Gastrocnemius medialis (tissue), 4 donors: ENCODE measurements at places on chromosomes 12 and 14.

DNA sequence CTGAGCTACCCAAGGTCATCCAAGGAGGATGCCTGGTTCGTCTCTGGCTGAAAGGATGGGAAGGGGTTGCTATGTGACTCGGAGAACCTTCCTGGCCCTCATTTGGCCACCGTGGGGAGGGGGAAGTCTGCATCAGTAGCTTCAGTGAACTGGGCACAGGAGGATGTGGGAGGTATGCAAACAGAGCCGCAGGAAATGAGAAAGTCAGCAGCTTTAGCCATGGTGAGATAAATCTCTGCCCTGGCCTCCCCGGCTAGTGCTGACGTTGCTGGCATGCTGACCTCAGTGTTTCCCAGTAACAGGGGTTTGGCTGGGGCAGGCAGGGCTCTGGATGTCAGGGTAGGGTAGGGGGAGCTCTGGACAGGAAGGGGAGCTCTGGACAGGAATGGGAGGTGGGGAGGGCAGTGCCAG, 2.3 kb upstream of the CEBPE start:
- no peak for DNase-seq

GRCh38 chr14:29805415-29806123, 122.1 kb downstream of the PRKD1 start:
- peak; percentile 24 for DNase-seq

DNA sequence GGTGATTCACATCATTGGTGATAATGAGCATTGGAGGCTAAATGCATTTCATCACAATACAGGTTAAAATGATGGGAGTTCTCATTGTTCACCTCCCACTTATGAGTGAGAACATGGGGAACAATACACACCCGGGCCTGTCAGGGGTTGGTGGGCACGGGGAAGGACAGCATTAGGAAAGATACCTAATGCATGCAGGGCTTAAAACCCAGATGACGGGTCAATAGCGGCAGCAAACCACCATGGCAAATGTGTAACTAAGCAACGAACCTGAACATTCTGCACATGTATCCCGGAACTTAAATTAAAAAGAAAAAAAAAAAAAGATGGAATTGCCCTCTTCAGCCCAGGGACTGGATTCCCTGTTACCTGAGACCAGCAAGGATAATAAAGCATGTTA, 2.3 kb upstream of the LUM start:
- DNase-seq = no peak

DNA sequence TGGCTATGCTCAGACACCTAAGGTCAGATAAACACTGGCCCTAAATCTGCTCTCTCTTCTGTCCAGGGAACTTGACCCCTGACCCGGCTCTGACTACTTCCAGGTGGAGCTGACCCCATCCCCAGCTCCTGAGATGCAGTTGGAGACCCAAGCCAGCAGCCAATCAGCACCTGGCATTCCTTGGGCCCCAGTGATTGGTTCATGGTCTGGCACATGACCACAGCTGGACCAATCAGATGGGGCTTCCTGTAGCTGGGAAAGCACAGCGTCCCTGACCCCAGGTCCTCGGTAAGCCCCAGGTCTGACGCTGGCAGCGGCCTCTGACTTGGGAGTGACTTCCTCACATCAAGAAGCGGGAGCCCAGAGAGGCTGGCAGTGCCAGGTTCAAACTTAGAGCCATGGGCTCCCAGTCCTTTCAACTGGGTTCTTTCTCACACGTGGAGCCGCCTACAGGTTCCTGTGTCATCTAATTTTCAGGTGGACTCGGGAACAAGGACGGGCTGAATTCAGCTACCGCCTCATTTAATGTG, 915.4 kb upstream of the TMEM132C start:
- DNase-seq = no peak

GRCh38 chr12:62724285-62724684, 210.7 kb downstream of the PPM1H start:
- no peak for DNase-seq

- no peak for DNase-seq
Observed at GRCh38 chr14:74501135-74501614, 7.6 kb downstream of the ISCA2 start.

DNA sequence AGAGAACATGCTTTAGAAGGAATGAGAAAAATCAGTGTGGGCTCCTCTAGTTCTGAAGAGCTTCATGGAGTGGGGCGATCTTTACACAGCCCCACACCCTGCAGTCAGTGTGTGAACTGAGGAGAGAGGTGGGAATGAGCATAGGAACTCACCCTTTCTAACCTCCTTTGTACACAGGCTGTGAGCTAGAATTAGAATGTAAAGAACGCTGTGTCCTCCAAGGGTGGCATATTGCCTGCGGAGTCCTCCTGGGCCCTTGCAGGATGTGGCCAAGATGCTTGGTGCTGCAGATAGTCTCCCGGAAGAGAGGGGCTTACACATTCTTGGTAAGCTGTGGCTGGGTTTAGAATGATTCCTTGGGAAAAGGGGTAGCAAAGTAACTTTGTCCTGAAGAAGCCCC, 43.9 kb downstream of the NINJ2 start:
- DNase-seq = peak; percentile 62

- no peak for DNase-seq
Observed at GRCh38 chr14:32883188-32883587, 55.5 kb upstream of the NPAS3 start.

GRCh38 chr14:101027291-101027690, 123.8 kb upstream of the RTL1 start:
- DNase-seq = no peak

DNA sequence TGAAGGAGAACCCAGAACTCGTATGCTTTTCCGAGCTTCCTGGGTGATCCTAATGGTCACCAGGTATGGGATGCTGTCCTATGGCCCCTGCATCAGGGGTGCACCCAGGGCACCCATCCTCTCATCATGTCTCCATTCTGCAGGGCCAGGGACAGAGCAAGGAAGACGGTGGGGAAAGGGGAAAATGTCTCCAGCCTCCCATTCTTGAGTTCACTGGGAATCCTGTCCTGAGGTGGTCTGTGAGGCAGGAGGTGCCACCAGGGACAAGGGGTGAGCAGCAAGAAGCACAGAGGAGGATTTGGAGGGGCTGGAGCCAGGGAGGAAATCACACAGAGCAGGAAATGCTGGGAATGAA, 14.9 kb upstream of the SLC6A12 start:
- DNase-seq = no peak

DNA sequence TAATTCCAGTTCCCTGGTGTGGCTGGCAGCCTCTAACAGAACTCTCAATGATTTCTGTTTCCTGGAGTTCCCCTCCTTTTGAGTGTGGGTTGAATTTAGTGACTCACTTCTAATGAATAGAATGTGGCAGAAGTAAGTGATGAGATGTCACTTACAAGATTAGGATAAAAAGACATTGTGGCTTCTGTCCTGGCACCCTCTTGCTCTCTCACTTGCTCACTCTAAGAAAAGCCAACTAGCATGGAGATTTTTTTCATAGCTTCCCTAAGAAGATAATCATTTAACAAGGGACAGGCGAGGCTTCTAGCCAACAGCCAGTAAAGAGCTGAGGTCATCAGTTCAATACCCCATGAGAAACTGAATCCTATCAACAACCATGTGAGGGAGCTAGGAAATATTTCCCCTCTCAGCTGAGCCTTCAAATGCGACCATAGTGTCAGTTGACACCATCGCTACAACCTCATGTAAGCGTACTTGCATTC, 156.7 kb downstream of the TMTC3 start:
- no peak for DNase-seq

DNA sequence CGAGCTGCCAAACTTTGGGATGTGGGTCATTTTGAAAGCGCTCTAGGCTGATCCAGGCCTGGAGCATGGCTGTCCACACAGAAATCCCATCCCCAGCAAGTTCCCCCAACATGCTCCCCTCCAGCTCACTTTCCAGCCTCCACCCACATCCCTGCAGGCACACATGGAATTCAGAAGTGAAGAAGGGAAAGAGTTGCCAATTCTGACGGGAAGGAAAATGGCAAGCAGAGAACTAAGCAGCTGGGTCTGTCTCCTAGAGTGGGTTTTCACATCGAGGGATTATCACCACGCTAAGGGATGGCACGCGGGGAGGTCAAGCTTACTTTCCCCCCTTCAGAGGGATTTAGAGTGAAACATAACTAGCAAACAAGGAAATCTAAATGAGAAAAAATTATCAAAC, 142.3 kb downstream of the RIMBP2 start:
- no peak for DNase-seq

- DNase-seq = no peak
Observed at GRCh38 chr12:51065530-51065929, 17.4 kb downstream of the LETMD1 start.

GRCh38 chr14:103393676-103394626, 8.7 kb downstream of the MARK3 start:
- DNase-seq = no peak

DNA sequence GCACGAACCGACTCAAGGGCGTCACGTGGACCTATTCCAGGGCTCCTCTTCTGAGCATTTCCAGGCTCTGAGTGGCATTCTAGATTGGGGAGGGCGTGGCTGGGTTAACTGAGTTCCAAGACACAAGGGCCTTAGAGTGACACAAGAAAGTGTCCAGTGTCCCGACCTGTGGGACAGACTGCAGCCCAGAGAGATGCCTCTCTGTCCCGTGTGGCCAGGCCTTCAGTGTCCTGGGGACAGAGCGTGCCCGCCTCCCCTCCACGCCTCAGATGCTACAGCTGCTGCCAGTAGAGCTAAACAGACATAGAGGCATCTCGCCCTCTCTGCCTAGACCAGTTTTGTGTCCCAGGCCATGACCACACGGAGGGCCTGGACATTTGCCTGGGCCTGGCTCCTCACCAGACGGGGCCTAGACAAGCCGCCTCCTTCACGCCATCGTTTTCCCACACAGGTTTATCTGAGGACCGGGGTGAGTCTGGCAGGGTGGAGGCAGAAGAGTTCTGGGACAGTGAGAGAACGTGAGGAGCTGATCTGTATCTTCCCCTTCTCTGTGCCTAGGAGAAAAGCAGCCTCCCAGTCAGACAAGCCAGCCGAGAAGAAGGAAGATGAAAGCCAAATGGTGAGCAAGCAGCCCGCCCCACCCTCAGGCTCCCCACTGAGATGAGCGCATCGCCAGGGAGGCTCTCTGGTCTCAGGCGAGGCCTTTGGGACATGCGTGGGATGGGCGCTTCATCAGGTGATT, 27.1 kb downstream of the DEGS2 start:
- DNase-seq = no peak

GRCh38 chr12:62659453-62660295, 193.0 kb downstream of the MON2 start:
- no peak for DNase-seq

DNA sequence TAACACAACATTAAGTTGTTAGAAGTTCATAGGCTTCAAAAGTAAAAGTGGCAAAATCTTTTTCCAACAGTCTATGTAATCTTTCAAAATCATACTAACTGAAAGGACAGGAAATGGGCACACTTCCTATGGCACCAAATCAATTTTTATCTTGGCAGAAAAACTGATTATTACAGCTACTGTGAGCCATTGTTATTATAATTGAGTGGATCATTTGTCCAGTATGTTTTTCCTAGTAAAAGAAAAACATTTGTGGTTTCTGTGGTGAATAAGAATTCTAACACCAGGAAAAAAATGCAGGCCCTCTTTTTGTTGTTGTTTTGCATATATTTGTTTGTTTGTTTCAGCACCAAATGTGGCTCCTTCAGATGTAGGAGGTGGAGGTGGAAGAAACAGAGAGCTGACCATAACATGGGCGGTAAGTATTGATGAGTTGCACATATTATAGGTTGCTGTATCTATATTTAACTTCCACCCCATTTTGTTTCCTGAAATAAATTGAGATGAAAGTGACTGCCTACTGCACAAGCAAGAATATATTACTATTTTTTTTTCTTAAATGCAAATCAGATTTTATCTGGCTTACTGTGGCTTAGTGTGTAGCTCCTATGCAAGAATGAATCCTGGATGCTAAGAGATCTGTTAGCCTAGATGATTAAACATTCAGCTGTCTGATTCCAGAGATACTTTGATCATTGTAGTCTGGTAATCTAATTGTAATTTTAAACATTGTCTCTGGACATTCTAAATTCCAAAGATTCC, 174.1 kb upstream of the PDZRN4 start:
- no peak for DNase-seq
